Naive thymus-derived CD8-positive, alpha-beta T cell (primary cell): ENCODE measurements at places on chromosomes 13 and 19.

GRCh38 chr19:38270587-38271167 is 6.3 kb downstream of the SPINT2 start:
- H3K4me1 ChIP-seq = peaks cover 17% of the 10 kb centered on the region
- H3K27ac ChIP-seq = no peak overlapping the region
- no peak for DNase-seq

DNA sequence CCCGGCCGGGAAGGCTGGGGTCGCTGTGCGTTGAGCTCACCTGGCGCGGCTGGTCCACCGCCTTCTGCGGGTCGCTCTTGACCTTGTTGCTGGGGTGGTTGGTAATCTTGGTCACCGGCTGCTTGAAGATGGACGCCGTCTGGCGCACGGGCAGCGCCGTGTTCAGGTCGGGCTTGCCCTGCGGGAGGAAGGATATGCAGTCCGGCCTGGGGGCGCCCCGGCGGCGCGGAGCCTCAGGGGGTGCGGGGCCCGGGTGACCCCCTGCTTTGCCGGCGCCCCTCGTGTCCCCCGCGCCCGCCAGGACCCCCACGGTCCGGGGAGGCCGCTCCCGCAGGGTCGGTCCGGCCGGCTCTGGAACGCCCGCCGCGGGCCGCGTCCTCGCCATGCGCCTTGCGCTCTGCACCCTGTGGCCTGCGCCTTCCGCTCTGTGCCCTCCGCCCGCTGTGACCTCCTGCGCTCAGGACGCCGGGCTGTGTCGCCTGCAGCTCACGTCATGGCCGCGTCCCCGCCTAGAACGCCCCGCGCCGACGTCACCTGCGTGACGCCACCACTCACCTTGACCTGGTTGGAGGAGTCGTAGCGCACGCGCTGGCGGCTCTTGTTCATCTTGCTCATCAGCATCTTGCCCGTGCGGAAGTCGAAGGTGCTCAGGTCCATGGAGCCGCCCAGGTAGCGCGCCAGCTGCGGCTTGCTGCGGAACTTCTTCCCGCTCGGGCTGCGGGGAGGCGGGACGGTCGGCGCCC is 8.0 kb downstream of the MBD3 start:
- no peak overlapping the region for H3K4me3 ChIP-seq
- peaks cover 18% of the 10 kb centered on the region for H3K4me1 ChIP-seq
- H3K27ac ChIP-seq = no peak overlapping the region
- no peaks in the 10 kb centered on the region for H3K27me3 ChIP-seq
- no peak for DNase-seq
- peaks cover 3% of the 10 kb centered on the region for H3K36me3 ChIP-seq

GRCh38 chr13:93460005-93460404 is 233.4 kb downstream of the GPC6 start:
- H3K27ac ChIP-seq = no peak overlapping the region
- no peaks in the 10 kb centered on the region for H3K4me1 ChIP-seq
- peaks cover 2% of the 10 kb centered on the region for H3K27me3 ChIP-seq
- DNase-seq = no peak
- H3K36me3 ChIP-seq = no peaks in the 10 kb centered on the region

DNA sequence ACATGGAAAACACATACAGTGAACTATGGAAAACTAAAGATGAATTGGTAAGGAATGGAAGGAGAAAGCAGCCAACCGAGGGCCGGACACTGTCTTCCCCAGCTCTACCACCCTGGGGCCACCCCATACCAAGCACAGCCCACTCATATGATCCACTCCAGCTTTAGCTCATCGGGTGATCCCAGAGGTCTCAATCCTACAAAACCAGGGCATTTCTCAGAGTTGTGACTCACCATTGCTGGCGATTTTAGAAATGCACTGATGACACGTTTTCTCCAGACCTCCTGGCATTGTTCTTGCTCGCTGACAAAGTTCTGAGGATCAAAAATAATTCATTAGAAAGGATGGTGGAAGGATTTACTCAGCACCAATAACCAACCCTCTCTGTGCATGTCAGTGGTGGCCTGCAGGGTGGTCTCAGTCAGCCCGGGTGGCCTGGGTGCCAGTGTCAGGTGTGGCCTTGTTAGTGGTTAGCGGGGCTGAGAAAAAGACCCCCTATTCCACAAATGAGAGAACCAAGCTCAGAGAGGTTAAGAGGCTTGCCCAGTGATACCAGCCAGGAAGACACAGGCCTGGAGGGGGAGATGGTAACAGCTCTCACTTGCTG is 6.6 kb downstream of the TMEM272 start:
- H3K27me3 ChIP-seq = no peaks in the 10 kb centered on the region
- H3K27ac ChIP-seq = no peak overlapping the region
- DNase-seq = no peak
- peaks cover 28% of the 10 kb centered on the region for H3K4me1 ChIP-seq
- H3K4me3 ChIP-seq = no peak overlapping the region
- no peaks in the 10 kb centered on the region for H3K36me3 ChIP-seq

DNA sequence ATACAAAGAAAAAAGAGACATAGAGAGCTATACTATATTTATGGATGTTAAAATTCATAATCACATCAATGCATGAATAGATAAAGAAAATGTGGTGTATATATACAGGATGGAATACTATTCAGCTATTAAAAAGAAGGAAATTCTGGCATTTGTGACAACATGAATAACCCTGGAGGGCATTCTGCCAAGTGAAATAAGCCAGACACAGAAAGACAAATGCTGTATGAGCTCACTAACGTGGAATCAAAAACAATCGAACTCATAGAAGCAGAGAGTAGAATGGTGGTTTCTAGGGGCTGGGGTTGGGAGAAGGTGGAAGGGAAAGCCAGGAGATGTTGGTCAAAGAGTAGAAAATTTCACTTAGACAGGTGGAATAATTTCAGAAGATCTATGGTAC is 24.0 kb downstream of the UTP14C start:
- H3K4me3 ChIP-seq = no peak overlapping the region
- peaks cover 7% of the 10 kb centered on the region for H3K36me3 ChIP-seq
- no peak for DNase-seq
- H3K4me1 ChIP-seq = no peaks in the 10 kb centered on the region
- H3K27me3 ChIP-seq = peaks cover 5% of the 10 kb centered on the region
- H3K27ac ChIP-seq = no peak overlapping the region

DNA sequence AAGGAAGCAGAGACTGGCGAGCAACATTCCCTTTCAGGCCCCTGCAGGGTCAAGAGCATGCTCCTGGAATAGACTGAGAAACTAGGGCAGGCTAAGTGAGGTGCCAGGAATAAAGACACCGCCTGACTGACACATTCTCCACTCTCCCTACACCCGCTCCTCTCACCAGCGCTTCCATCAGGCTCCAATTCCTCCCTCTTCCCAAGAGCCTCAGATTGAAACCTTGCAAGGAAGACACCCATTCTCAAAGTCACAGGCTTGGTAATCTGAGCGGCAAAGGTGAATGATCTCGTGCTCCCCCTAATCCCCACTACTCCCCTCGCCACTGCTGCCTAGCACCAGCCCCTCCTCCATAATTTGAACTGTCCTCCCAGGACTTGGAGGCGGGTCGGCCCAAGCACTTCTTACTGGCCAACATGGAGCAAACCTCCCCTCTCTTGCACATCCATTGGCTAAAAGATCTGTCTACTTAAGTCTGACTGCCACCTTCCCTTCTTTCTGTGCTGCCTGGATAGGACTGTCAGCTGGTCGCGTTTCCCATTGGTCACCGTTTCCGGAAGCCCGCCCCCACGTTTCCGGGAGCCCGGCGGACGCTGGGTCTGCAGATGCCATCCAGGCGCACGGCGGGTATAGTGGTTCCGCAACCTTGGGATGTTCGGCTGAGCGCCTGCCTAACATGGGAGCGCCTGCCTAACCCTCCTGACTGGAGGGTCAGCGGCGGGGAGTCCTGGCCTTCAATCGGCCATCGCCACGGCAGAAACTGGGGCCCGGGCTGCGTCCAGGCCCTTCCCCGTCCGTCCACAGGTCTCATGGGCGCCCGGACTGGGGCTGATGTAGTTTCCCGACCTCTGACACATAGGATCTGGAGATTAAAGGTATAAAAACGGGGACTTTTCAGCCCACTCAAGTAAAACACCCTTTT is 33.6 kb downstream of the ZNF383 start:
- H3K4me3 ChIP-seq = peak overlapping the region; percentile 22
- H3K4me1 ChIP-seq = peaks cover 7% of the 10 kb centered on the region
- DNase-seq = peak; percentile 7
- peaks cover 60% of the 10 kb centered on the region for H3K36me3 ChIP-seq
- H3K27me3 ChIP-seq = no peaks in the 10 kb centered on the region

- no peak overlapping the region for H3K27ac ChIP-seq
- H3K27me3 ChIP-seq = no peaks in the 10 kb centered on the region
- H3K4me1 ChIP-seq = peaks cover 16% of the 10 kb centered on the region
- H3K36me3 ChIP-seq = no peaks in the 10 kb centered on the region
Observed at GRCh38 chr19:3382460-3383100, 16.2 kb downstream of the NFIC start.

DNA sequence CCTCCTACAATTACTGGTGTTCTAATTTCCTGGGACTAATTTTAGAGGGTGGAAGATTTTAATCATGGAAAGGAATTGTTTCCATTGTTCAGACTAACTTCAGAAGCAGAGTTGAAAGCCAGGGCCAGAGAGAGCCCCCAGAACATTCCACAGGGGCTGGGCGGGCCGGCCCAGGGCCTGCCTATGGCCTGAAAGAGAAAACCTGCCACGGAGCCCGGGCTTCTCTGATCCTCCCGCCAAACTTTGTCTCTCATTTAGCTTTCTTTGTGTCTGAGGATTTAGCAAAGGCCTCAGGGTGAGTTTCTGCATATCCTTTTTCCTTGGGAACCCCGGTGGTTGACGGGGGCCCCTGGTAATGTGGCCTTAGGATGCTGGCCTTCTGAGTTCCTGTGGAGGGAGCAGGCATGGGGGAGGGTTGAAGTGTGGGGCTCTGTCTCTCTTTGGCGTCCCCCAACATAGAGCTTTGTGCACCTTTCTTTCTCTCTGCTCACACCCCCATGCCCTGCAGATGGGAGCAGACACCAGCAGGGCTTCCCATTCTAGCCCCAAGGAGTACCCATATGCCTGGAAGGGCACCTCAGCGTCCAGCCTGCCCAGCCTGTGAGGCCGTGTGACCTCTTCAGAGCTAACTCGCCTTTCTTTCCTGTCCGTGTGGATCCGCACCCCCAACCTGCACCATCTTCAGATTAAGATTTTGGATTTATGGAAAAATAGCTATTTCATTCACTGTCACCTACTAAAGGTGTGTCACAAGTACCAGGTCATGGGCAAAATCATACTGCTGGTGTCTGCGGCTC is 539.5 kb downstream of the FGF9 start:
- H3K36me3 ChIP-seq = no peaks in the 10 kb centered on the region
- H3K4me3 ChIP-seq = no peak overlapping the region
- DNase-seq = no peak
- no peak overlapping the region for H3K27ac ChIP-seq

DNA sequence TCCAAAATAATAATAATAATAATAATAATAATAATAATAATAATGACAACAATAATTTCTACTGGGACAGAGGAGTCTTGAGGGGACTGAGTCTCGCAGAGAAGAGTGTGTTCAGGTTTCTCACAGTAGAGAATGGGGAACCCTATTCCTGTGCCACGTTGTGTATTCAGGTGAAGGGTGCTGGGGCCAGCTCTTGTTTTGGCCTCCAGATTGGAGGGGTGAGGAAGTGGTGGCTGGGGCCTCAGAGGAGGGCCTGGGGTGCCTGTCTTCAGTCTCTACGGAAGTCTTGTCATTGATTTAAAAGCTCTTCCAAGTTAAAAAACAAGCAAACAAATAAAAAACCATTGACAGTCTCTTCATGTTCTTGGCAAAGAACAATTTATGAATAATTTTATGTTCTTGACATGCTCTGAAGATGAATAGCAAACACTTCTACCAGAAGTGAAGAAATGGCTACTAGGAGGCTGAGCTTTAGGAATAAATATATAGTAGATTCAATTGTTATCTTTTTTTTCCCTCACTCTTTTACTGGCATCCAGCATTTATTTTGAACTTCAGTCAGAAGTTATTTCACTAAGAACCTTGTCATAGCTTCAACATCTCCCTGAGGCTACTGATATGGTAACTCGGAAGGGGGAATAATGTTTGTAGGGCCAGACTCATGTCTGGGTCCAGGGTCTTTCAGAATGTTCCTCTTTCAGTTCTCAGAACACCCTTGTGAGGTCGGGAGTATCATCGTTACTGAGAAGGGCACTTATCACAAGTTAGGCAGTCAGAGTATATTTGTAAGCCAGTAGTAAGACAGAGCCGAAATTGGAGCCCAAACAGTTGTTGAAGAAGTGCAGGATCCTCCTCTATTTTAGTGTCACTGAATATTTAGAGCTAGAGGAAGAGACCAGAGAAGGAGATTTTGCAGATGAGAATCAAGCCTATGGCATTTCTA is 13.1 kb downstream of the LRCH1 start:
- DNase-seq = no peak
- H3K4me3 ChIP-seq = no peak overlapping the region
- H3K27ac ChIP-seq = no peak overlapping the region
